ENCODE measurements at places on chromosomes 12 and 14. TPM values are rescaled to one million over a fixed set of nuclear protein-coding genes. Genes with fewer than 3 reads are reported as not detected.

DNA sequence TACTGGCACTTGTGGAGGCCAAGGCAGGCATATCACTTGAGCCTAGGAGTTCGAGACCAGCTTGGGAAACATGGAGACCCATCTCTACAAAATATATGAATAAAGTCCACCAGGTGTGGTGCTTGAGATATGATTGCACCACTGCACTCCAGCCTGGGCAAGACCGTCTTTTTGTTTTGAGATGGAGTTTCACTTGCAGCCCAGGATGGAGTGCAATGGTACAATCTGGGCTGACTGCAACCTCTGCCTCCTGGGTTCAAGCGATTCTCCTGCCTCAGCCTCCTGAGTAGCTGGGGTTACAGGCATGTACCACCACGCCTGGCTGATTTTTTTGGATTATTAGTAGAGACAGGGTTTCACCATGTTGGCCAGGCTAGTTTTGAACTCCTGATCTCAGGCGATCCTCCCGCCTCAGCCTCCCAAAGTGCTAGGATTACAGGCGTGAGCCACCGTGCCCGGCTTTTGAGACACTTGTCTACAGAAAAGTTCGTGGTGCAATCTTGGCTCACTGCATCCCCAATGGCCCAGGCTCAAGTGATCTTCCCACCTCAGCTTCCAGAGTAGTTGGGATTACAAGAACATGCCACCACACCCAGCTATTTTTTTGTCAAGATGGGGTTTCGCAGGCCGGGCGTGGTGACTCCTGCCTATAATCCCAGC is 16.3 kb upstream of the ATP5F1B start:
- H3K36me3 ChIP-seq = no peaks in the 10 kb centered on the region
- no peaks in the 10 kb centered on the region for H3K4me1 ChIP-seq
- DNase-seq = no peak
- no peaks in the 10 kb centered on the region for H3K27me3 ChIP-seq

GRCh38 chr12:113424456-113424855 is 2.3 kb downstream of the SDSL start:
- H3K36me3 ChIP-seq = no peaks in the 10 kb centered on the region
- no peaks in the 10 kb centered on the region for H3K27me3 ChIP-seq
- no peak for DNase-seq
- no peaks in the 10 kb centered on the region for H3K4me1 ChIP-seq
- H3K27ac ChIP-seq = no peak overlapping the region

DNA sequence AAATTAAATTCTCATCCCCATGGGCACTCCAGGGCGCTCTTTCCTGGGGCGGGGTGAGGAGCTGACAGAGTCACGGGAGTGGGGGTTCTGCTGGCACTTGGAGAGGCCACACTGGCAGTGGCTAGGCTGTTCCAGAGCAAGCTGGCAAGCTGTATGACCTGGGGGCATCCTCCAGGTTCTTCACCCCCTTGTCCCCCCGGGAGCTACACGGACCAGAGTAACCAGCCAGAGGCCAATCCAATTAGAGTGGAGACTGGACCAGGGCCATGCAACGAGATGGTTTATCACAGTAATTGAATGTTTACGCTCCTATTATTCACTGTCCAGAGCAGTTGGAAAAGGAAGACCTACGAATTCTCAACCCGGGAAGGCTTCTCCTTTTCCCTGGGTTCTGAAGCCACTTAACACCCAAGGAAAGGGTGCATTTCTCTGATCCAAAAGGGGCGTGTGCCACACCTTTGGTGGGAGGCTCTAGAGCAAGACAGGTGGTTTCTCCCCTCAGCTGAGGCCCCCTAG is 43.8 kb upstream of the PNMA1 start:
- DNase-seq = peak; percentile 53
- H3K4me3 ChIP-seq = peak overlapping the region; percentile 22
- peak overlapping the region; percentile 97 for H3K27ac ChIP-seq
- H3K27me3 ChIP-seq = no peaks in the 10 kb centered on the region
- H3K4me1 ChIP-seq = peaks cover 74% of the 10 kb centered on the region

DNA sequence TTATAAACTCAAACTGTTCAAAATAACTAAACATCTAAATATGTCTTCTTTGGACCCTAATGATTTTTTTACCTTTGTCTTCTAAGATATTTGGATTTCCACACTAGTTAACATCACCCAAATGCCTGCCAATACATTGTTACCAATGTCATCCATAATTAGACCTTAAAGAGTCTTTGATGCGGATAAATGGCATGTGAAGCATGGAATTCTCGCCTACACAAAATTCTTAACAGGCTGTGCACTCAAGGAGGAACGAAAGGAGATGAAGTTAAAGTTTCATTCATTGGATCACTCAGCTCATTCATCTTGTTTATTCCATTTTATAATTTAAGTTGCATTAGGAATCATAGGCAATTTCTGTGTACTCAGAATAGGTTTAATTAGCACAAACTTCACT is 219.7 kb downstream of the ACSS3 start:
- no peak for DNase-seq
- H3K36me3 ChIP-seq = no peaks in the 10 kb centered on the region
- H3K4me1 ChIP-seq = no peaks in the 10 kb centered on the region

DNA sequence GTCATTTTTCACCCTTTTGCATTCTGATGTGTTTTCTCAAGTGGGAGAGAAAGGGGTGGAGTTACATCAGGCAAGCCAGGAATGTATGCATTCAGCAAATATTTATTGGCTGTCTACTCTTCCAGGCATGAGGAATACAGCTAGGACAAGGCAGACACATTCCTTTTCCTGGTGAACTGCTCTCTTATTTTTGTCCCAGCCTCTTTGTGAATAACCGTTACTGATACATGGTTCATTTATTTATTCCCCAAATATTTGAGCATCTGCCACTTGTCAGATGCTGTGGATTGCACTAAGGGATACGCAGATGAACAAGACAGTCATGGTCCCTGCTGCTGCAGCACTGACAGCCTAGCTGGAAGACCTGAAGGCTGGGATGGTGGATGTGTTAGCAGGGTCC is 6.1 kb downstream of the PELI2 start:
- H3K4me1 ChIP-seq = peaks cover 63% of the 10 kb centered on the region
- no peaks in the 10 kb centered on the region for H3K27me3 ChIP-seq
- H3K27ac ChIP-seq = peak overlapping the region; percentile 98
- H3K36me3 ChIP-seq = no peaks in the 10 kb centered on the region
- DNase-seq = no peak

- no peak for DNase-seq
- no peak overlapping the region for H3K4me3 ChIP-seq
- no peaks in the 10 kb centered on the region for H3K4me1 ChIP-seq
- no peaks in the 10 kb centered on the region for H3K36me3 ChIP-seq
- no peak overlapping the region for H3K27ac ChIP-seq
Measured at GRCh38 chr14:41860586-41860985, 253.9 kb downstream of the LRFN5 start.

DNA sequence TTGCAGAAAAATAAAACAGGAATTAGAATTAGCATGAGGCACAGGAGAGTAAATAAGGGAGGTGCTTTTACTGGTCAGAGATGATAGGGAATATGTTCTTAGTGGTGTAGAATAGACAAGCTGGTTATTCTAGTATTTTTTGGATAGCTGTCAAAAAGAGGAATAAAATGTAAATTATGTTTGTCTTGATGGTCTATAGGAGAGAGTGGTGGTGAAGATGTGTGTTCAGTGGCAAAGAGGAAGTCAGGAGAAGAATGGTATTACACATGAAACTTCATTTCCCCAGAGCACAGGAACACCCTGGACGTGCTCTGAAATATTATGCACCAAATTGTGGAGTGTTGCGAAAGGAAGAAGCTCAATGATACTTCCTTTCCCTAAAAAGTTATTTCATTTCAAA is 27.8 kb downstream of the MUCL1 start:
- DNase-seq = no peak
- no peak overlapping the region for H3K27ac ChIP-seq
- no peaks in the 10 kb centered on the region for H3K36me3 ChIP-seq
- no peak overlapping the region for H3K4me3 ChIP-seq

DNA sequence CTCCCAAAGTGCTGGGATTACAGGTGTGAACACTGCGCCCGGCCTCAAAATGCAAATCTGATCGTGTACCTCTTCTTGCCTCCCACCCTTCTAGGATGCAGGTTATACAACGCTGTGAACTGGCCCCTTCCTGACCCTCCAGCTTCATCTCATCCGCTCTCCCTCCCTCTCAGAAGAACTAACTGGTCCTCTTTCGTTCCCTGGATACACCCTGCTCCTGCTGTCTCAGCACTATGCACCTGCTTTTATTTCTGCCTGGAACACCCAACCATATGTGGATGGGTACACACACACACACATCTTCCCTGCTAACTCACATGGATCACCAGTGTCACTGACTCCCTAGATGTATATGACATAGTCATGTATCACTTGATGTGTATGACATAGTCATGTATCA is 56.1 kb upstream of the VASH1 start:
- H3K27me3 ChIP-seq = no peaks in the 10 kb centered on the region
- H3K4me3 ChIP-seq = no peak overlapping the region
- H3K4me1 ChIP-seq = no peaks in the 10 kb centered on the region

- peak overlapping the region; percentile 57 for H3K27ac ChIP-seq
- peaks cover 36% of the 10 kb centered on the region for H3K4me1 ChIP-seq
- H3K4me3 ChIP-seq = no peak overlapping the region
- DNase-seq = no peak
- H3K27me3 ChIP-seq = no peaks in the 10 kb centered on the region
Measured at GRCh38 chr12:121217761-121218160, 7.8 kb downstream of the P2RX4 start.

GRCh38 chr14:23154964-23155587 is 28.4 kb downstream of the SLC7A8 start:
- H3K4me3 ChIP-seq = no peak overlapping the region
- peaks cover 7% of the 10 kb centered on the region for H3K4me1 ChIP-seq
- H3K27me3 ChIP-seq = no peaks in the 10 kb centered on the region
- H3K36me3 ChIP-seq = no peaks in the 10 kb centered on the region
- H3K27ac ChIP-seq = peak overlapping the region; percentile 89
- DNase-seq = peak; percentile 87

DNA sequence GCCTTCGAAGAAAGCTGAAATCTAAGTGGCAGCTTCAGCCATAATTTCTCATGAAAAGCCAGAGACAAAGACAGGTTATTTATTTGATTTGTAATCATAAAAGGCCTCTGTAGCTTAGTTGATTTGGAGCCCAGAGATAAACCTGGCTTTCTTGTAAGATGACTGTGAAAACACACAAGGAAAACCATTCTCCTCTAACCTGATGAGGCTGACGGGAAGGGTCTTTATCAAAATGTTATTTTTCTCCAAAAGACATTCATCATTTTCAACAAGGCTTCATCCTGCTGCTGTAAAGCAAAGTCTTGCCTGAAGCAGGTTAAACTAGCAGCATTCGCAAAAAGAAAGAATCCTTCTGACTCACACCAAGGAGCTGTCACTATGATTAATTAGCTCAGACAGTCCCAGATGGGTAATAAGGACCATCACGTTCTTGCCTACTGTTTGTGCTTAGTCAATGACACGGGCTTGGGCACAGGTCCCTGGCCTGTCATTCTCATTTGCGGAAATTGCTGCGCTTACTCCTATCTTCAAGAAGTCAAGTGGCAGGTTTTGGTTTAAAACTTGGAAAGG is 286.6 kb downstream of the C12orf75 start:
- H3K4me3 ChIP-seq = no peak overlapping the region
- H3K27me3 ChIP-seq = no peaks in the 10 kb centered on the region
- H3K27ac ChIP-seq = no peak overlapping the region
- DNase-seq = no peak

DNA sequence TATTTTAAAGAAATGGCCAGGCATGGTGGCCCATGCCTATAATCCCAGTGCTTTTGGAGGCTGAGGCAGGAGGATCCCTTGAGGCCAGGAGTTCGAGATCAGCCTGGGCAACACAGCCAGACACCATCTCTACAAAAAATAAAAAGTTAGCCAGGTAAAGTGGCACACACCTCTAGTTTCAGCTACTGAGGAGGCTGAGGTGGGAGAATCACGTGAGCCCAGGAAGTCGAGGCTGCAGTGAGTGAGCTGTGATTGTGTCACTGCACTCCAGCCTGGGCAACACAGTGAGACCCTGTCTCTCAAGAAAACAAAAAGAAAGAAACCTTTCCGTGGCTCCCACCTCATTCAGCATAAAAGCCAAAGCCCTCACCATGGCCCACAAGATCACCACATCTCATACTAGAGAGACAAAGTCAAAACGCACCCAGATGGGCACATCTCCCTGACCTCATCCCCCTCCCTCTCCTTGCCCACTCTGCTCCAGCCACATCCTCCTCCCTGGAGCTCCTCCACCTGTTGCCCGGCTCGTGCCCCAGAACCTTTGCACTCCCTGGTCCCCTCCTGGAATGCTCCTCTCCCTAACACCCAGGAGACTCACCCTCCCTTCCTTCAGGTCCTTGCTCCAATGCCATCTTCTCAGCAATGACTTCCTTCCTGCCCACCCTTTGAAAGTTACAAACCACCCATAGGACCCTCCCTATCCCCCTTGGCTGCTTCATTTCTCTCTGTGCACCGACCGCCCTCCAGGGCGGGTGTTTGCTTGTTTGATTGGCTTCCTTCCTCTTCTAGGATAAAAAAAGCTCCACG is 4.8 kb upstream of the SCARB1 start:
- H3K36me3 ChIP-seq = no peaks in the 10 kb centered on the region
- no peak overlapping the region for H3K4me3 ChIP-seq
- peak overlapping the region; percentile 50 for H3K27ac ChIP-seq

- no peak overlapping the region for H3K4me3 ChIP-seq
- peaks cover 14% of the 10 kb centered on the region for H3K4me1 ChIP-seq
- H3K27ac ChIP-seq = no peak overlapping the region
- DNase-seq = no peak
- no peaks in the 10 kb centered on the region for H3K27me3 ChIP-seq
- no peaks in the 10 kb centered on the region for H3K36me3 ChIP-seq
Measured at GRCh38 chr14:21049271-21049673, 7.1 kb downstream of the RNASE7 start.

GRCh38 chr12:12528361-12529270 is 34.0 kb downstream of the DUSP16 start:
- no peak overlapping the region for H3K4me3 ChIP-seq
- DNase-seq = no peak
- H3K36me3 ChIP-seq = no peaks in the 10 kb centered on the region
- no peaks in the 10 kb centered on the region for H3K27me3 ChIP-seq

DNA sequence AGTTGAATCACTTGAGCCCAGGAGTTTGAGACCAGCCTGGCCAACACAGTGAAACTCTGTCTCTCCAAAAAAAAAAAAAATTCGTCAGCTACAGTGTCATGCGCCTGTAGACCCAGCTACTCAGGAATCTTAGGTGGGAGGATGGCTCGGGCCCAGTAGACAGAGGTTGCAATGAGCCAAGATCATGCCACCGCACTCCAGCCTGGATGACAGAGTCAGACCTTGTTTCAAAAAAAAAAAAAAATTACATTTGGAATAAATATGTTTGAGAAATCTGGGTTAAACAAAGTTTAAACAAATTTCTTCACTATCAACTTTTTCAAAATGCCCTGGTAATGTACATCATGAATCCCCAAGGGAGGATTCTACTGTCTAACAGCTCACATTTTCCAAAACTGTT is 187.0 kb upstream of the RASSF8 start:
- DNase-seq = no peak
- no peaks in the 10 kb centered on the region for H3K4me1 ChIP-seq
- H3K27me3 ChIP-seq = no peaks in the 10 kb centered on the region
- no peak overlapping the region for H3K27ac ChIP-seq
- no peak overlapping the region for H3K4me3 ChIP-seq
- no peaks in the 10 kb centered on the region for H3K36me3 ChIP-seq

- H3K27ac ChIP-seq = no peak overlapping the region
- no peaks in the 10 kb centered on the region for H3K4me1 ChIP-seq
- no peak overlapping the region for H3K4me3 ChIP-seq
- H3K36me3 ChIP-seq = no peaks in the 10 kb centered on the region
Measured at GRCh38 chr12:70154960-70155589, 88.2 kb upstream of the CNOT2 start.

ATL1 gene
- total RNA-seq = 2.6 TPM

TSPAN11 gene
- 0.28 TPM for total RNA-seq

RERGL gene
- total RNA-seq = 0.67 TPM

TMBIM6 gene
- total RNA-seq = 223 TPM

DBX2 gene
- total RNA-seq = 0.09 TPM

USP44 gene
- total RNA-seq = 4.3 TPM

SOAT2 gene
- total RNA-seq = not detected

NID2 gene
- 9.5 TPM for total RNA-seq

TMTC1 gene
- 3.1 TPM for total RNA-seq

CCDC175 gene
- not detected for total RNA-seq

INSM2 gene
- total RNA-seq = not detected

Data from pancreas (tissue), 10 donors.